ENCODE measurements at places on chromosomes 3 and 15.

GRCh38 chr3:71987089-71987735, 202.3 kb upstream of the PROK2 start:
- no peak for DNase-seq

DNA sequence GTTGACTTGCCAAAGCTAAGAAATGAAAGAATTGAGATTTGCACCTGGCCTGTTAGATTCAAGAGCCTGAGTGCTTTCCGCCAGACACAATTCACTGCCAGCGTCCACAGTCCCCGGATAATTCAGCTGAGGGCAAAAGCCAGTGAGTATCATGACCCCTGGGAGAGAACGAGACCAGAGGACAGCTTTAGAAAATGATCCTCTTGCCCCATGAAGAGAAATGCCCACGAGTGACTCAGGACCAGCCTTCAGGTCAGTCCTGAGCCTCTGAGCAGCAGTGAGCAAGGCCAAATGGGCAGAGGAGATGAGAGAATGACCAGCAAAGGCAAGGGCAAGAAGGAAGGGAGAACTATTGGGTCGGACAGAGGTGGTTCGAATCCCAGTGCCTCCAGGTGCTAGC, 273.5 kb downstream of the FAM43A start:
- no peak for DNase-seq

DNA sequence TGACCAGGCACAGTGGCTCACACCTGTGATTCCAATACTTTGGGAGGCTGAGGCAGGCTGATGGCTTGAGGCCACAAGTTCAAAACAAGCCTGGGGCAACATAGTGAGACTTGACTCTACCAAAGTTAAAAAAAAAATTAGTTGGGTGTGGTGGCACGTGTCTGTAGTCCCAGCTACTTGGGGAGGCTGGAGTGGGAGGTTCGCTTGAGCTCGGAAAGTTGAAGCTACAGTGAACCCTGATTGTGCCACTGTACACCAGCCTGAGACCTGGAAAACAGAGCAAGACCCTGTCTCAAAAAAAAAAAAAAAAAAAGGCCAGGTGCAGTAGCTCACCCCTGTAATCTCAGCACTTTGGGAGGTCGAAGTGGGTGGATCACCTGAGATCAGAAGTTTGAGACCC, 3.1 kb downstream of the CDC25A start:
- no peak for DNase-seq

GRCh38 chr3:46541835-46542234, 24.3 kb downstream of the LRRC2 start:
- DNase-seq, result no peak

GRCh38 chr15:36766449-36766848, 187.0 kb downstream of the CDIN1 start:
- no peak for DNase-seq

DNA sequence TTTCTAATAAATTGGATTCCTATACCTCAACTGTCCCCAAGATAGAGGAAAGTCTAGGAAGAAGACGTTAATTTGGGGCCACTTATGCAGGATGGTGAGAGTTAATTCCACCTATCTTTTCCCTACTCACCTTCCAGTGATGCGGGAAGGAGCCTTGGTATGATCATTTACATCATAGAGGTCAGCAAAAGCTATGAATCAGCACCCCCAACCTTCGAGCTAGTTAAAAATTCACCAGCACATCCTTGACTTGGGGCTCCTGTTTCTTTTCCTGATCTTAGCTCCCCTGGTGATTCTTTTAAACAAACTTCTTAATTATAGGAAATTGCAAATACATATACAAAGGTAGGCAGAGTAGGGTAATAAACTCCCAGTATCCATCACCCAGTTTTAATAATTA, 366.6 kb downstream of the SOX2 start:
- DNase-seq, result no peak

- no peak for DNase-seq
Measured at GRCh38 chr3:21665444-21666100, 85.4 kb downstream of the ZNF385D start.

DNA sequence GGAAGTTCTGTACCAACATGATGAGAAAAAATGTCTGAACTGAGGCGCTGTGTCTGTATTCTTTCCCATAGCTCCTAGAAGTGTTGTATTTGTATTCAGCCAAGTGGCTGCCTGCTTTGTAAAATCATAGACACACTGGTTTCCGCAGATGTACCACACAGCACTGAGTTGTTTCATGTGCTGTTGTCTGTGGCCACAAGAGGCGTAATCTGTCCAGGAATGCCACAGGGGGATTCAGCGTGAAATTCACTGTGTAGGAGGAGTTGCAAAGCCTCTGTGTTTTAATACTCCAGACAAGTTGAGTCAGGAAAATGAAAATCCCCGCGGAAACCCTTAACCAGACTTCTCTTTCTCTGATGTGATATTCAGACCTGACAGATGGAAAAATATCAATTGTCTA, 462.2 kb downstream of the NSUN3 start:
- DNase-seq, result no peak

DNA sequence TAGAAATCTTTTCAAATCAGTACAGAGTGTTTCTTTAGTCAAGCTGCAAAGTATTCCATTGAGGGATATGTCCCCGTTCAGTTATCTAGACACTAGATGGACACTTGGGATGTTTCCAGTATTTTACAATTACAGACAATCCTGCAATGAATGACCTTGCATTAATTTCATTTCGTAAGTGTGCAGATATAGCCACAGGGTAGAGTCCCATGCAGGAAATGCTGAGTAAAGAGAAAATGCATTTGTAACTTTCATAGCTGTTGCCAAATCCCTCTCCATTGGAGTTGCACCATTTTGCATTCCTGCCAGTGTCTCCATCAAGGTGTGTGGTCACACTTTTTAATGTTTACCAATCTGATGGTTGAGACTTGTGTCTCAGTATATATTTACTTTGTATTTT, 92.5 kb downstream of the LIPC start:
- DNase-seq, result no peak

DNA sequence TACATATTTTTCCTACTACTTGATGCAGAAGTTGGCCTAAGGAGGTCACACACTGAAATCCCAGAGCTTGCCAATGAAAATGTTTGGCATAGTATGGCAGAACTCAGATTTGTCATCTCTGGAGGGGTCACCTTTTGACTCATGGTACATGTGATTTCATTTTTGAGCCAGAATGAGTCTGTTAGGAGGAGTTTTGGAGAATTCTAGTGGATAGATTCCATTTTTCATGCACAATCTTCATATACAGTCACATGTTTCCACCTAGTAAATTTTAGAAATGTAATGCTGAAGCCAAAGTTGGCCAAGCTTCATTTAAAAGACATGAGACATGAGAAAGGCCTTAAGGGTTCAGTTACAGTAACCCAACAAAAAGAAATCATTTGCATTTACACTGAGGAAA, 97.8 kb upstream of the IGSF10 start:
- DNase-seq, result no peak

DNA sequence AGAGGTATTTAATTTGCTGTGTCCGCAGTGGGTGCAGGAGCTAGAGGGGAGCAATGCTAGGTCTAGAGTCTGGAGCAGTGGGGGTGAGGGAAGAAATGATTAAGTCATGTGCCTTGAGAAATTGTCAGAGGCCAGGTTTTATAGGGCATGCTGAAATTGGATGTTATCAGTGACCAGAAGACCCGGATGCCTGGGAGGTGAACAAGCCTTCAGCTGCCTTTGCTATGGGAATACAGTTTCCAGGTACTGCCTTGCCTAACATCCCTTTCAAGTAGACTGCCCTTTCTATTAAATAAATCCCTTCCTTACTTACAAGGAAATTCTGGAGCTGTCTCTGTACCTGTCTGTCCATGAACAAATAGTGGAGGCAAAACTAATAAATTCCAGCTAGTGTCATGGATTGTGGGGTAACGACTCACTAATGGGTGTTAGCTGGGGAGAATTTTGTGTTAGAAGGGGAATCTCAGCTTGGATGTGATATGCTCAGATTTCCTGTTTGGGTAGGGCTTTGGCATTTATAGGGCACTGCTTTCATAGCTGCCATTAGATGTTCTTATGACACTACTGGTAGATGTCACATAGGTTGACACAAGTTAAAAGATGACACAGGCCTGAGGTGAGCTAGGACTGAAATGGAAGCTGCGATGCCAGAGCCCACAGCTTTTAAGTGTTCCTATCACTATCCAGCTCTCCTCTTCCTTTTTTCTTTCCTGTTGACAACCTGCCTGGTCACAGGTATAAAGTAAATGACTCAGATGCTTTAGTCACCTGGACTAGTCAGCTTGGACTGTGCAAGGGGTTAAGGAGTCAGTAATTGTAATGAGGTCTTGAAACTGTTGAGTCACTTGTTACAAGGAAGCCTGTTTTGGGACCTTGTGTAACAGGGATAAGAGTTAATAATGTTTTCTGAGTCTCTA, 21.3 kb downstream of the CHD2 start:
- DNase-seq, result no peak
